NCI-H2171 treated with DMSO at 0.1 percent for 48 hours (cell line): ENCODE measurements at places on chromosomes 1 and 21.

DNA sequence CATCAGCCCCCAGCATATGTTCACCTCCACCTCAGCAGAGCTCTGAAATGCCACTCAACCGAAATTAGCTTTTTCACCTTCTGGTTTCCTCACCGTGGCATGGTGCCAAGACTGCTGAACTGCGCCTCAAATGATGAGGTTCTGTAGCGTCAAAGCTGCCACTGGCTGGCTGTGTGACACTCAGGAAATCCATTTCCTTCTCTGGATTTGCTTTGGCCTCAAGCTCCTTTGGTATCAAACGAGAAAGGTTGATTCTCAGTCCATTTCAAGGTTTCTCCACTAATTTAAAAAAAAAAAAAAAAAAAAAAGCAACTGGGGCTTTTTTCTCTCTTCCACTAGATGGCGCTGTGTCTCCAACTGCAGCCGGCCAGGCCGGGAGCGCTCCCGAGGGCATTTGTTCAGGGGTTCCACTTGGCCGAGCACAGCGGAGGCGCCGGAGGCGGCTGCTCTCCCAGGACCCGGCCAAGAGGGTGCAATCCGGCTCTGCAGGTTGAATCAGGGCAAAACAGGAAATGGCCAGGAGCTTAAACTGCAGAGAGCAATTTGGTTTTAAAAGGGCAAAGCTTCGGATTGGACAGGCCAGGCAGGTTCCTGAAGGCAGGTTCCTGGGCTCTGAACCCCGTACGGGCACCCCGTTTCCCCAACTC, 26.5 kb upstream of the PLA2G2C start:
- DNase-seq, result peak; percentile 94

GRCh38 chr21:31612894-31613785, 46.4 kb upstream of the SOD1 start:
- DNase-seq, result no peak

GRCh38 chr1:109383854-109384253, 13.9 kb downstream of the SORT1 start:
- no peak for DNase-seq

- no peak for DNase-seq
These were observed 32.2 kb upstream of the PCBP3 start for GRCh38 chr21:45611296-45611695.

DNA sequence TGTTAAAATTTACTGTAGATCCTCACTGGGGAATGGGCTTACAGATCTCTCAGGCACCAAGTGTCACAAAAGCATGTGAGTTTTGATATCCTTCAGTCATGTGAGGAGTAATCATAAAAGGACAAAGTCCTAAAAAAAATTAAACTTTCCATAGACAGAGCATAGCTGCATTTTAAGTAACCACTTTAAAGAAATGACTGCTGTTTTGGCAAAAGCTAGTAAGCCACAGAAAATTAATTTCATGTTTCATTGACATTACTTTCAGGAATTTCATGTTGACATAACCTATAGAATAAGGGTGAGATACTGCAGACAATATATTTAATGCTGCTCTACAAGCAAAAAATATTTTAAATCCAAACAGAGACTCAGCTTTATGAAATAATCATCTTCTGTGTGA, 156.3 kb downstream of the LYPLAL1 start:
- DNase-seq, result no peak

- DNase-seq, result no peak
These were observed 180.4 kb downstream of the SLC44A5 start for GRCh38 chr1:75430526-75430925.

- no peak for DNase-seq
These were observed 9.3 kb upstream of the LORICRIN start for GRCh38 chr1:153250166-153250565.

- no peak for DNase-seq
These were observed 64.8 kb upstream of the TENT5C start for GRCh38 chr1:117541003-117541402.

DNA sequence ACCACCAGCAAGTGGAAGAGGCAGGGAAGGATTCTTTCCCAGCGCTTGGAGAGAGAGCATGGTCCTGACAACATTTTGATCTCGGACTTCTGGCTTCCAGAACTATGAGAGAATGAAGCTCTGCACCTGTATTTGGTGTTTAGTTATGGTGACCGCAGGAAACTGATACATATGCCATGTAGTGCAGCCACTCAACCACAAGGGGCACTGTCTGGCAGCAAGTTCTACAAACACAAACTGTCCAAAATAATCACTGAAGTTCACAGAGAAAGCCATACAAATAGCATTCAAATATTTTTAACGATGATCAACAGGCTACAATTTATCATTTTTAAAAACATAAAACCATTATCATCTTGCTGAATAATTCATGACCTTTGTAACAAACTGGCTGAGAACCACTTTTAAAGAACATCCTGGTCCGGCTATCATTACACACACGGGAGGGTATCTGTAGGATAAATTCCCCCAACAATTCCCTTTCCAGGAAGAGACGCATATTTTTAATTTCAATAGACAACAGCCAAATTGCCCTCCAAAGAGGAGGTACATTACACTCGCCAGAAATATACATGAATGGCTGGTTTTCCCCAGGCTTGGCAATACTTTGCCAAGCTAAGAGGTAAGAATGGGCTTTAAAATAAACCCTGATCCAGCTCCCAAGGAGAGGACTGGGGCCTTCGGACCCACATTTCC, 9.2 kb upstream of the CBR3 start:
- DNase-seq, result peak; percentile 56

- DNase-seq, result no peak
These were observed 20.6 kb downstream of the RUNX3 start for GRCh38 chr1:24909388-24909898.

DNA sequence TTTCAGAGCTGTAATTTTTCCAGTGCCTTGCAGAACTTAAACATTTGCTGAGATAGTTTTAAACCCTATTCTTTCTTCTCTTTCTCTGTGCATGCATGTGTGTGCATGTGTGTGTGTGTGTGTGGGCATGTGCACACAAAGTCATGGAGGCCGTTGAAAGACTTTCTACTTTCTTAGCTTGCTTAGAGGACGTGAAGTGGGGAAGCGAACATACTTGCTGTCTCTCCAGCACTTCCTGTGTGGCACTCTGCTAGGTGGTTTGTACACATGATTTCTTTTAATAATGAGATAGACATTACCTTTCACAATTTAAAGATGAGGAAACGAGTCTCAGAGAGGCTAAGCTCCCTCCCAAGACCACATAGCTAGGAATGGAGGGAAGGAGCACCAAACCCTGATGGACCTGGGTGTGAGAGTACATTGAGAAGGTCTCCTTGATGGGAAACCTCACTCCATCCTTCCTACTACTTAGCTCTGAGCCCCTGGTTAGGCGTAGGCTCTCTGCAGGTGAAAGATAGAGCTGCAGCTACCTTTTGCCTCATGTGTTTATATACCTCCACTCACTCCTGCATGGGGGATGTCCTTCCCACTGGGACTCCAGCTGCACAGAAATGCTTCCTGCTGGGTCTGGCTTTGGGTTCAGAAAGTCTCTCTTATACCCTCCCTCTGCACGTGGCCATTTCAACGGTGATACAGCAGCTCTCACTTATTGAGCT, 101.9 kb upstream of the USP24 start:
- DNase-seq, result no peak

DNA sequence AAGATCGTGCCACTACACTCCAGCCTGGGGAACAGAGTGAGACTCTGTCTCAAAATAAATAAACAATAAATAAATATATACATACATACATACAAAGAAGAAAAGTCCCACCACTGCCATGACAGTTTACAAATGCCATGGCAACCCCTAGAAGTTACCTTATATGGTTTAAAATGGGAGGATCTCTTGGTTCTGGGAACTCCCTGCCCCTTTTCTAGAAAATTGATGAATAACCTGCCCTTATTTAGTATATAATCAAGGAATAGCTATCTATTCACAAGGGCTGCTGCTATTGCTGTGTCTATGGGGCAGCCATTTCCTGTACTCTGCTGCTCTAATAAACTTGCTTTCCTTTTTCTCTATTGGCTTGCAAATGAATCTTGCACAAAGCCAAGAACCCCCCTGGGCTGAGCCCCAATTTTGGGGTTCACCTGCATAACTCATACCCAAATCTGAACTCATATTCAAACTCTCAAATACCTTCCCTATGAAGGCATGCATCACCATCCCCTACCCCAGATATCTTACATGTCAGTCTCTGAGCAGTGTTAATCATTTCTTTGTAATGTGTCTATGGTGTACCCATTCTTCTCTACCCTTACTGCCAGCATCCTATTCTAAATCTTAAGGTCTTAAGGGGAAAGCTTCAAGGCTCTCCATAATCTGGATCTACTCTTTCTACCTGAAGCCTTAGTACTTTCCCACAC, 9.0 kb downstream of the GON4L start:
- no peak for DNase-seq

GRCh38 chr1:75727571-75727970, 3.1 kb downstream of the ACADM start:
- no peak for DNase-seq

GRCh38 chr21:31915566-31915965, 42.7 kb downstream of the HUNK start:
- DNase-seq, result no peak

DNA sequence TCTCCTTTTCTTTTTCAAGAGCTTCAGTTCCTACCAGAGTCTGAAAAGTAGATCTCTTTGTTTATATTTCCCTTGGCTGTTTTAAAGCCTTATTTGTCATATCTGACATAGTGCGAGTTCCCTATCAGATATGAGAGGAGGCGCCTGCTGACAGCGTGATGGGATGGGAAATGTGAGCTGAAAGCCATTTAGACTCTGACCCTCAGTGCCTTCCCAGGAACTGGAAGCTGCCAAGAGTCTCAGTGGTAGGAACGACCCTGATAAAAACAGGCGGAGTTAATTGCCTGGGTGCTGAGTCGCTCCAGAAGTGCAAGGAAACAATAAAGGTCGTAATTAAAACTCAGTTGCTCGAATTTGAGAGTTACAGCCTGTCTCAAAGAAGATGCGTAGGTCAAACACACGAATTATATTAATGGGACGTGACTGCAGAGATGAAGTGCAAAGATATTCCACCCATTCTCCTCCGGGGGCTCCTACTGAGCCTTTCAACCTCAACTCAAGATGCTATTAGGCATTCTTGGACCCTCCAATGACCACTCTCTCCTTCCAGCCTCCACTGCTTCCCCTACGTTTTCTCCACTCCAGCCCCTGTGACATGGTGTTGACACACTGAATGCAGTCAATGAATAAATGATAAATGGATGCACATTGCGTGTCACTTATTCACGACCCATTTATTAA, 84.6 kb downstream of the KAZN start:
- DNase-seq, result no peak

DNA sequence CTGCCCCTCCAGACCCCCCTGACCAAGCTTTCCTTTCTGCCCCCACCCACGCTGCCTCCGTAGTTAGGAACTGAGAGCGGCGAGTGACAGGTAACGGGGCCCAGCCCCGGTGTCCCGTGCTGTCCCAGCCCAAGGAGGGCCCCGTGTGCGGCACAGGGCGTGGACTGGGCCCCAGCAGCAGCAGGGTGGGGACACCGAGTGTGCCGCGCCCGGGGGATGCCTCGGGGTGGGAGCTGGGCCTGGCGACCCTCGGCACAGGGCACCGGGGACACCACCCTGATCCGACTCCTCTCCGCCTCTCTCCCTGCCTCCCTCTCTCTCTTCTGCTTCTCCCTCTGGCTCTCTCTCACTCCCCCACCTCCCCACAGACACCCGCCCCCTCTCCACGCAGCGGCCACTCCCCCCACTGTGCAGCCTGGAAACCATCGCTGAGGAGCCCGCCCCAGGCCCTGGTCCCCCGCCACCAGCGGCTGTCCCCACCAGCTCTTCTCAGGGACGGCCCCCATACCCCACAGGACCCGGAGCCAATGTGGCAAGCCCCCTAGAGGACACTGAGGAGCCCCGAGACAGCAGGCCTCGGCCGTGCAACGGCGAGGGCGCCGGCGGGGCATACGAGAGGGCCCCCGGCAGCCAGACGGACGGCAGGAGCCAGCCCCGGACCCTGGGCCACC, 22.7 kb downstream of the PANK4 start:
- DNase-seq, result no peak

DNA sequence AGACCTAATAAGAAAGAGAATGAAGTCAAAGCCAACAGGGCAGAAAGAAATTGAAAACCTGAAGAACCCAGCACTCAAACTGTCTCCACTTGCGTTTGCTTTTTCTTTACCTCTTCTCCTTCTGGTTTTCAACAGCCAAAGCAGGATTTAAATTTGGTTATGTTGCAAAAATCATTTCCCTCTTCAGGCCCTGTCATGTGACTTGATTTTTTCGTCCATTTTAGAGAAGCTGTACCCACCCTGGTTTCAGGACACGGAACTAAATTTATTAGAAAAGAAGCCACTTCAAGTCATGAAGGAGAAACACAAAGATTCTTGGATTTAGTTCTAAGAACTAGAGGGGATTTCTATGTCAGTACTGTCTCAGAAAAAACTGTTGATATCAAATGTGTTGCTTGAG, 1.0 kb upstream of the SYNJ1 start:
- no peak for DNase-seq

DNA sequence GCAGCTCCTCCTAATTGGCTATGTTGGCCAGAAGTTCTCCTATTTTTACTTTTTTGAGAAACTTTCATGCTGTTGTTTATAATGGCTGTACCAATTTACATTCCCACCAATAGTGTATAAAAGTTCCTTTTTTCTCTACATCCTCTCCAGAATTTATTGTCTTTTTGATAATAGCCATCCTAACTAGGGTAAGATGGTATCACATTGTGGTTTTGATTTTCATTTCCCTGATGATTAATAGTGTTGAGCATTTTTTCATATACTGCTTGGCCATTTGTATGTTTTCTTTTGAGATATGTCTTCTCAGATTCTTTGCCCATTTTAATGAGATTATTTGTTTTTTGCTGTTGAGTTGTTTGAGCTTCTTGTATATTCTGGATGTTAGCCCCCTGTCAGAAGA, 46.8 kb downstream of the NTMT2 start:
- no peak for DNase-seq

- DNase-seq, result no peak
These were observed 60.5 kb downstream of the CLIC4 start for GRCh38 chr1:24805534-24806301.

- no peak for DNase-seq
These were observed 89.4 kb upstream of the B3GALT2 start for GRCh38 chr1:193275773-193276172.

DNA sequence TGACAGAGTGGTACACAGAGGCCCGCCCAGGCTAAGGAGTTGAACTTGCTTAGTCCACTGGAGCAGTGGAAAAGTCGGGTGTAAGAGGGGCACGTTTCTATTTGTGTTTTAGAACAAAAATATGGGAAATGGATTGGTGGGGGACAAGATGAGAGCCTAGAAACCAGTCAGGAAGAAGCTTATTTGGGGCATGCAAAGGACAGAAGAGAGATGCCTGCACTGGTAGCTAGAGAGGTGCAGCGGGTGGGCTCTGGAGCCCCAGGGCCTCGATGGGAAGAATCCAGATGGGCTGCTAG, 1.2 kb upstream of the LIN9 start:
- no peak for DNase-seq

DNA sequence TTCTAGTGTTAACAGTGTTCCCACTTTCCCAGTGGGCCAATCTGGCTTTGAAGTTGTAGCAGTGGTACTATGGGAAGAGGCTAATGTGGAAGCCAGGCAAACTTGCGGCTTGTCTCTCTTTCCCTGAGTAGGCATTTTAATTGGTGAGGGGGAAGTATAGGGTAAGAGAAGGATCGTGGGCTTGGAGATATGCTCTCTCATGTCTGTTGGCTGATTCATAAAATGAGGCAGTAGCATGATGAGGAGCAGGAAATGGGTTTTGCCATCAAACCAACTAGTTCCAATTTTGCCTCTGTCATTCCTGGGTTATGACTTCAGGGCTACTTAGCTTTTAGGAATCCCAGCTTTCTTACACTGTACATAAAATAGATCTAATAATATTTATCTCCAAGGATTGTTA, 12.1 kb downstream of the C8A start:
- no peak for DNase-seq
